ENCODE measurements at places on chromosomes 2 and 18. TPM values are rescaled to one million over a fixed set of nuclear protein-coding genes. Genes with fewer than 3 reads are reported as not detected.

TUBA3D gene
- not detected for total RNA-seq

CD302 gene
- total RNA-seq, result 0.92 TPM

PCARE gene
- not detected for total RNA-seq

FOXI3 gene
- 0.21 TPM for total RNA-seq

IL1R2 gene
- total RNA-seq, result not detected

MAP4K3 gene
- 24.5 TPM for total RNA-seq

HOXD4 gene
- 13.8 TPM for total RNA-seq

CCDC85A gene
- 0.29 TPM for total RNA-seq

THSD7B gene
- total RNA-seq, result 0.04 TPM

GRCh38 chr2:235498541-235498940 is 4.7 kb downstream of the AGAP1 start:
- no peak for DNase-seq

DNA sequence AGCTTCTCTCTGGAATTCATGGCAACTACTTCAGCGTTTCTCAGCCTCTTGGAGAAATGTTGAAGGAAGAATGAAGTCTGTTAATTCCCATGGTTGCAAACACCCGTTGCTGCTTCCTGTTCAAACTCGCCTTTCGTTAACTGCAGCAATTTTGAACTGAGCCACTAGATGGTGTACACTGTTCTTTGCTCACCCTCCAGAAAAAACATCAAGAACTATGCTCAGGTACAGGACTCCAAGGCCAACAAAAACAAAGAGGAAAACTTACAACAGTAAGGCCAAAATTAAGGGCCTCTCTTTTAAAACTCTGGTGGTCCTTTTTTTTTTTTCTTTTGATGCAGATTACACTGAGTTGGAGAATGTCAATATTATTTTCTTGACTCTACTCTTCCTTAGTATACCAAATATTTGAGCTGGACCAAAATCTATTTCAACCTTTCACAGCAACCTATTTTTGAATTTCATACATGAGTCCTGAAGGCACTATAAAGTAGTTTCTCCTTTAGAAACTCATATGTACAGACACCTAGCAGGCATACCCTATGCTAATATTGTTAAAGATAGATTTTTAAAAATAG is 58.2 kb downstream of the KLHL14 start:
- DNase-seq, result peak; percentile 62

GRCh38 chr18:26477828-26478466 is 70.4 kb downstream of the KCTD1 start:
- DNase-seq, result no peak

GRCh38 chr2:45001869-45002385 is 7.3 kb downstream of the SIX2 start:
- DNase-seq, result no peak

DNA sequence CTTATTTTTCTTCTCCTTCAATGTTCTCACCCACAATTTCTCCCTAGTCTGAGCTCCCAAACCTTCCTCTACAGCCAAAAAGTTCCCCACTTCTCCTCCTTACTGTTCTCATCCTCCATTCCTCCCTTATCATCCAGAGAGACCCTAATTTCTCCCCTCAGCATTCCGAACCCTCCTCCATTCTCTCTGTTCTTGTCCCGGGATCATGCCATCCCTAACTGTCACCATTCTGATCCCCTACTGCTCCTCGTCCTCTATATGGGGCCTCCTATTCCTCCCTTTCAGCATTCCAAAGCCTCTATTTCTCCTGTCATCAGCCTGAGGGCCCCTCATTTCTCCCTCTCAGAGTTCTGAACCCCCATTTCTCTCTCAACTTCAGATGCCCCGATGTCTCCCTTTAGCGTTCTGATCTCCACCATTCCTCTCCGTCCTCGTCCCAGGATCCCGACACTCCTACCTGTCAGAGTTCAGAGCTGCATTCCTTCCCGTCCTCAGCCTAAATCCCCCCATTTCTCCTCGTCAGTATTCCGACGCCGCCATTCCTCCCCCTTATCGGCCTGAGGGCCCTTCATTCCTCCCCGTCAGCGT is 522 bp downstream of the MBD1 start:
- no peak for DNase-seq

GRCh38 chr2:776487-776886 is 99.3 kb upstream of the TMEM18 start:
- DNase-seq, result no peak

DNA sequence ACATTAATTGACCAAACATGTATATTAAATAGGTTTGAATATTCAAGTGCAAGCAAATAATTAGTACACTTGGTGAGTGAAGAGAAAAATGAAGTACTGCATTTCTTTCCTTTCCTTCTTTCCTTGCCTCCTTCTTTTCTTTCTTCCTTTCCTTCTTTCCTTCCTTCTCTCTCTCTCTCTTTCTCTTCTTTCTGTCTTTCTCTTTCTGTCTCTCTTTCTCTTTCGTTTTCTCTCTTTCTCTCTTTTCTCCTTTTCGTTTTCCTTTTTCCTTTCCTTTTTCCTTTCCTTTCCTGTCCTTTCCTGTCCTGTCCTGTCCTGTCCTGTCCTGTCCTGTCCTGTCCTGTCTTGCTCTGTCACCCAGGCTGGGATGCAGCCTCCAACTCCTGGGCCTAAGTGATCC is 119.6 kb downstream of the SH3RF3 start:
- no peak for DNase-seq

DNA sequence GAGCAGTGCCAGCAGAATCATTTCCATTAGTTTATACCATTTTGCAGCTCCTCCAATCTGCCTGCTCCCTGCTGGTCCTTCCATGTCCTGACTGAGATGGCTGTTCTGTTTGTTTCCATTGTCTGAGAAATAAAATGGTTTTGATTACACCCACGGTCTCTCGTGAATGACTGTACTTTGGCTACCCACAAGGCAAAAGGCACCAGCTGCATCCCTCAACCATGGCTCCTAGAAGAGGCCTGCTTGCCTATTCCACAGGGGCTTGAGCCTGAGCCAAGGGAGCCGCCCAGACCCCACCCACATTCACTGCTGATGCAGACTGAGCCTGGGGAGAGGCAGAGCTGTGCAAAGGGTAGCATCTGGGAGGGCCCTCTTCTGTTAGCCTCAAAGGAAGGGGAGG is 31.2 kb downstream of the MARCHF4 start:
- DNase-seq, result no peak

- DNase-seq, result no peak
These were observed 92.1 kb downstream of the COLEC12 start for GRCh38 chr18:408367-408766.

- DNase-seq, result no peak
These were observed 78.6 kb upstream of the MAP3K20 start for GRCh38 chr2:172997031-172997430.

GRCh38 chr18:76572518-76573247 is 77.6 kb upstream of the ZNF516 start:
- no peak for DNase-seq

GRCh38 chr2:26395394-26395793 is 6.3 kb upstream of the DRC1 start:
- DNase-seq, result no peak

DNA sequence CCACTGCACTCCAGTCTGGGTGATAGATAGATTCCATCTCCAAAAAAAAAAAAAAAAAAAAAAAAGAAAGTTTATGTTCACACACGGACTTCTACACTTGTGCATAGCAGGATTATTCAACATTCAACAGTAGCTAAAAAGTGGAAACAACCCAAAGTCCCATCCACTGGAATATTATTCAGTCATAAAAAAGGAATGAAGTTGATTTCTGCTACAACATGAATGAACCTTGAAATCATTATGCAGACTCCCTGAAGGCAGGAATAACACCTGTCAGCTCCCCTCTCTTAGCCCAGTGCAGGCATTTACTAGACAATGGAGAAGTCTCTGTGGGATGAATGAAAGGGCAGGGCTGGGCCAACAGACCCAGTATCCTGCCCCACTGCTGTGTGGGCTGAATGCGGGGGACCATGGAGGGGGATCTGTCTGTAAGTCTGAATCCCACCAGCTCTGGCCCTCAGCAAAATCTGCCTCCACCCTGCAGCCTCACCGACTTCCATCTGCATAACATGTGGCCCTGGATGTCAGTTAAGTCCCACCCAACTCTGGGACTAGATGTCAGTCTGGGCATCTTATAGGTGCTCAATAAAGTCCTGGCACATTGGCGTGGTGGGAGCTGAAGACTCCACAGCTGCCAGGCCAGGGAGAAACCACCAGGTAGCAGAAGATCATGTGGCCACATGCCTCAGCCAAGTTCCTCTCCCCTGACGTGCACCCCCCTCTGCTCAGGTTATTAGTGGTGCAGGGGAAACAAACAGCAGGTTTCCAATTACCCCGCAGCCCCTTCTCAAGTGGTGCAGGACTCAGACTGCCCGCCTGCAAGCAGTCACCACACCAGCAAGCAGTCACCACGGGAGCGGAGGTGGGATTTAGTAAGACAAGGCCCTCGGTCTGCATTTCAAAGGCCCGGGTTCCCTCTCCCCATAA is 8.9 kb downstream of the ZFP36L2 start:
- no peak for DNase-seq

DNA sequence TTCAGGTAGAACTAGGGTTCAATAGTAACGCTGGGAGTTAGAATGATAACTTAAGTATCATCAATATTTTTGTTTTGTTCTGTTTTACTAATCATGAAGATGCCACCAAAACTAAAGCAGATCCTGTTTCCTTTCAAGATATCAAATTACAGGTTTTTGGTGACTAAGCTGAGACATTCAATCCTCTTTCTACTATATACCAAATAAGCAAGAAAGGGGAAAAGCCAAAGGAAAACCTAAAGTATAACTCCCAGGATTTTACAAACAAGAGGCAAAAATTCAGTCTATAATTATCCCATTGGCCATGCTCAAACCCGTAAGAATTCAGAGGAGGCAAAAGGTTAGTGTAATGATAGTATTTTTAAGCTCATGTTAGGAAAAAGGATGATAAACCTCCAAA is 175.2 kb upstream of the CCDC150 start:
- no peak for DNase-seq
